ENCODE measurements at places on chromosomes 2 and 18.

GRCh38 chr18:67730886-67731285 lies 214.4 kb upstream of the DSEL start:
- no peak for DNase-seq

- DNase-seq: no peak
Measured at GRCh38 chr2:221527776-221528309, 44.3 kb downstream of the EPHA4 start.

GRCh38 chr2:105432044-105432399 lies 33.2 kb upstream of the FHL2 start:
- no peak for DNase-seq

GRCh38 chr2:48874282-48874681 lies 118.8 kb upstream of the LHCGR start:
- DNase-seq: no peak

- no peak for DNase-seq
Measured at GRCh38 chr18:13303756-13304364, 85.3 kb downstream of the LDLRAD4 start.

- no peak for DNase-seq
Measured at GRCh38 chr18:5300476-5301010, 5.0 kb upstream of the ZBTB14 start.

DNA sequence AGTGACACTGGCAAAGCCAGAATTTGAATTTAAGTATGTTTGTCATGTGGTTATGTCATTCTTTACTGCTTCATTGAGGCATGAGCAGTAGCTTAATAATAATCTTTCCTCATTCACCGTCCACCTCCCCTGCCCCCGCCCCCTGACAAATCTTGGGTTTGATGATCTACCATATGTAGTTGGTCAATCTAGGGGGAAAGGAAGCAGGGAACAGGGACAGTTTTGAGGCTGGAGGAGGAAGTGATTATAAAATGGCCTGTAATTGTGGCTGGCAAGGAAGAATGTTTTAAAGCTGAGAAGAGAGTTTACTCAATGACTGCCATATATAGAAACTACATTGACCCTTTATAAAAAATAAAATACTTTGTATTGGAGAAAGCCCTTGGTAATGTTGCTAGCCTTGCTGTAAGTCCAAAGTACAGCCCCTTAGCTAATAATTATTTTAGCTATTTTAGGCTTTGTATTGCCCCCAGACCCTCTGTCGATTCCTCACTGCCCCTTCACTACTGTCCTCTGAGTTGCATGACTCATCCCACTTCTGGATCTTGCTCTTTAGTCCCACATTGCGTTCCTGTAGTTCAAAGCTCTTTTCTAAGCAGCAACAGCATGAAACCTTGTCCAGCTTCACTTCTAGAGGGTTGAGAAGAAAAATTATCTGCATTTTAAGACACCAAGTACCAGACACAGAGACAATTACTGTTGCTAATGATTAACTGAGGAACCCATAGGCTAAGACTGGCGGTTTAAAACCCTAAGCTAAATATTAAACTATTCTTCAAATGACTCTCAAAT lies 38.4 kb downstream of the PELI1 start:
- DNase-seq: no peak

DNA sequence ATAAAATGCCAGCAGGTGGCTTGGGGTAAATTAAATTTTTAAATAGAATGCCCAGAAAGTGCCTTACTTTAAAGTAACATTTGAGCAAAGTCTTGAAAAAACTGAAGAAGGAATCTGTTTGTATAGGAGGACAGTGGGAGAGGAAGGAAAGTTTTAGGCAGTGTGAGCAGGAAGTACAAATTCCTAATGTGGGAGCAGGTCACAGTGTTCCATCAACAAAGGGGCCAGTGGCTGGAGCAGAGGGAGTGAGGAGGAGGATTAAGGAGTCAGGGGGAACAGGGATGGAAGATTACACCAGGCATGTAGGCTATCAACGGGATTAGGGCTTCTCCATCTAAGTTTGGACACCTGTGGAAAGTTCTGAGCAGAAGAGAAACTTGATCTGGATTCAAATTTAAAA lies 439.2 kb upstream of the REG3G start:
- no peak for DNase-seq

GRCh38 chr18:5643288-5643687 lies 99.5 kb upstream of the EPB41L3 start:
- DNase-seq: no peak

- no peak for DNase-seq
Measured at GRCh38 chr18:8097927-8098326, 511.3 kb upstream of the RAB12 start.

DNA sequence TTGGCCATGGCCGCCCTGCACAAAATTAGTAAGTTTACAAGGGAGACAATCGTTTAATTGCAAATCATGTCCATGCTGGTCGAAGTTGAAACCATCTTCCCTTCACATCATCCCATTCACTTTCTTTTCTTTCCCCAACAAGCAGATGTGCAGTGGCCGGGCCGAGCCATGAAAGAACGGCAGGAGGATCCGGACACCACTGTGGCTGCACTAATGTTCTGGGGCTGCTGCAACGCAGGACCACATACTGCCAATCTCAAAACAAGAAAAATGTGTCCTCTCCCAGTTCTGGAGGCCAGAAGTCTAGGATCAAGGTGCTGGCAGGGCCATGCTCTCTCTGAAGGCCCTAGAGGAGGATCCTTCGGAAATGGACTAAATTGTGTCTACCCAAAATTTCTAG lies 227.4 kb upstream of the MYT1L start:
- no peak for DNase-seq

DNA sequence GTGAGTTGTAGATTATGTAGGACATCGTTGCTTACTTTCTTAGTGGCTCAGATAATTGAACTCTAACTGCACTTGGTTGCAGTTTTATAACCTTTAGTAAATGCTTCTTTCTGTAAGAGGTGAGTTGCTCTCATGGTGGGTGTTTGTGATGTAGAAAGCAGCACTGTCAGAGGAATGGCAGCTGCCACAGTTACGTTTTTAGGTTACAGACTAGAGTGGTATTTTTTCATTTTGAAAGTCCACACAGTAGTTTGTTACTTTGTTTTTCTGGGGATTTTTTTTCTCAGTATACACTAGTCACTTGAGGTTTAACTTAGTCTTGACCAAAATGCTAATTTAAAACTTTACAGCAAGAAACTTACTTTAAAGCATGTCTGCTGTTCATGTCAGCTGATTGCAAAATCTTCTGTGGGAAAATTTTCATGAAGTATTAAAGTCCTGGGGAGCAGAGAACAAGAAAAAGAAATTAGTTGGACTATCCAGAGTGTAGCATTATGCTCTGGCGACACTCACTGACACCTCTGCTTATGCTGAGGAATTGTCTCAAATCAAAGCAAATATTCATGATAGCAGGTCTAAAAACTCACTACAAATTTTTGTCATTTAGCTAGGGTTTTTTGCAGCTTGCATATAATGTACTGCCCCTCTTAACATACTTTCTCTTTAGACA lies 14.8 kb downstream of the AFTPH start:
- no peak for DNase-seq

DNA sequence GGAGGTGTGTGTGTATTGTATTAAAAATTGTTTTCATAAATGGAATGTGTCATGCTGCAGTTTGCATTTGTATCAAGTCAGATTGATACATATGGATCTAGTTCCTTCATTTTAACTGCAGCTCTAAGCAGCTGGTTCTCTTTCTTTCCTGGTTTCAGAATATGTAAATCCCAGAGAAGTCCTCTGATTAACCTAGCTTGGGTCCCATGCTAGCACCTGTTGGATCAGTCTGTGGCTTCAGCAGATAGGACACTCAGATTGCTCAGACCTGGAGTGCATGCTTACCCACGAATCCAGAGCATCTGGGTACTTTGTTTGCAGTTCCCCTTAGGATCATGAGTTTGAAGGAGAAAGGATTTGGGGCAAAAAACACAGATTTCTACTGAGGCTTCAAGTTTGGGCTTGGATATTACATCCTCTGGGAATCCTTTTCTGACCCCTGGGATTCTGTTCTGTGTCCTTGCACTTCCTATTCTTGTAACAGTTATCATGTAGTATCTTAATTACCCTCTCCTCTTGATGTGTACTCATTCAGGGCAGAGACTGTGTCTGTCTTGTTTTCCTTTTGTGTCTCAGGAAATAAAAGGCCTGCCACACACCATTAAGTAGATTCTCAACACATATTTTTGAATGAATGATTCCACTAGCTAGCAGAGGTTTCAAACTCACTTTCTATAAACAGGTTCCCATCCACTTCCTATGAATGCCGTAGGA lies 142.1 kb downstream of the PHLPP1 start:
- no peak for DNase-seq

DNA sequence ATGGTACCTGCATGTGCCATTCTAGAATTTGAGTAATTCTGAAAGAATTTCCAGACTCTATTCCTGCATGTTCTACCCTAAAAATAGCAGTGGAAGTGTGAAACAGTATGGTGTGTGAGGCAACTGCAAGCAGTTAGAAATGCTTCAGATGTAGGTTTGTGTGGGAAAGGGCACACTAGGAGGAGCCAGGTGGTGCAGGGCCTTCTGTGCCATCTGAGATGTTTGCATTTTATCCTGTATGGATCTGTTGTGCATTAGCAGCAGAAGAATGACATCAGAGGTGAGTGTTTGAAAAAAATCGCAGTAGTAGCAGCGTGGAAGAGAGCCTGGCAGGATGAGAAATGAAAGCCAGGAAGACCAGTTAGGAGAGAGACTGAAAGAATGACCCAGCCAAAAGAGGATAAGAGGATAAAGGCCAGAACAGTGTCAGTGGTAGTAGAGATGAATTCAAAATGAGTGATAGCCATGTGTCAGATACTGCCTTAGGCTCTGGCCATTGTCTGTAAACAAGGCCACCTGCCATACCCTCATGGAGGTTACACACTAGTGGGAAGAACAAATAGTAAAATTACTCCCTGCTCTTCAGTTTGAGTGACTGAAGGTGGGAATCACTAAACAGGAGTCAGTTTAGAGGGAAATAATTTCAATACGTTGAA lies 142.2 kb downstream of the PKP4 start:
- no peak for DNase-seq

DNA sequence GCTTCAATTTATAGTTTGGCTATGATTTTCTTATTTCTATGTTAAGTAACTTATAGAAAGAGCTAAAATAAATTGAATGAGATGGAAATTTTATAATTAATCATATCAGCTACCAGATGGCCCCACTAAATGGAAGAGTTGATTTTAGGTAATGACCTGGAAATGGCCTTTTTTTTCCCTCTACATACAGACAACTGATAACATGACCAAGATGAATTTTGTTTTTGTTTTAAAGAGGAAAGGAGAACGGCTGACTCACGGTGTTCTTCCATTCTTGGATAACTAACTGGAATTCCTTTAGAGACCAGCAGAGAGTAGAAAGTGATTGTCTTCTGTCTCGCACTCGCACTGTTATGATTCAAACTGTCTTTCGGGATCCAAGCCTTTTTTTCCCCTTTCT lies 91.0 kb downstream of the TMEM185B start:
- no peak for DNase-seq

DNA sequence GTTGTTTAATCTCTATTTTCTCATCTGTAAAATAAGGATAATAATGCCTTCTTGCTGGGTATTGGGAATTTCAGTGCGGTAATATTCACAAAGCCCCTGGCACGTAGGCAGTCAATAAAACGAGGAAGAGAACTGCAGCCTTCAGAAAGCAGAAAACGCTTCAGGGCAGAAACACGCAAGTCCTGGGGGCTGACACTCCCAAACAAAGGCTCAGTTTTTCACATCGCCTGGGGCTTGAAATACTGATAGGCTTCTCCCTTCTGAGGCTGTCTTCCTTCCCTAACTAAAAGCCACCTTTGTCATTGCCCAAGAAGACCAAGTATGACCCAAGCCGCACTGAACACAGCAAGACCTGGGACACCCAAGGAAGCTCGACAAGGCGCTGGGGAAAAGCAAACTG lies 32.4 kb downstream of the TMEM177 start:
- no peak for DNase-seq

- no peak for DNase-seq
Measured at GRCh38 chr2:119788752-119789151, 29.0 kb downstream of the PTPN4 start.

GRCh38 chr2:119174216-119174992 lies 15.9 kb upstream of the C1QL2 start:
- no peak for DNase-seq

DNA sequence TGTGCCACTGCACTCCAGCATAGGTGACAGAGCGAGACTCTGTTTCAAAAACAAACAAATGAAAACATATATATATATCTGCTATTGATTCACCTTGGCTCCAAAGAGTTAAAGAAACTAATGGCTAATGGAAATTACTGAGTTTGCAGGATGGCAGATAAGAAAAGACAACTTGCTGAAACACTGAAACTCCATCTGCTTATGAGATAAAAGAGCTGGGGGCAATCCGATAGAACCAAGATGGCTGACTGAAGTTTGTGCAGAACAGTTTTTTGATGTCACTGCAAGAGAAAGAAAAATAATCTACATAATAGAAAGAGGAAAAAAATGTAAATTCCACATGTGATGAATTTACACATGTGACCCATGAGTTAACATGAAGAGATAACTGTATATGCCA lies 88.2 kb downstream of the LRATD1 start:
- no peak for DNase-seq

- DNase-seq: no peak
Measured at GRCh38 chr2:69143748-69144360, 130.9 kb downstream of the ANTXR1 start.

- DNase-seq: no peak
Measured at GRCh38 chr18:38606841-38607240, 1041.2 kb upstream of the CELF4 start.

- DNase-seq: no peak
Measured at GRCh38 chr2:172342078-172342477, 85.3 kb upstream of the ITGA6 start.

- peak; percentile 63 for DNase-seq
Measured at GRCh38 chr2:101380376-101380775, 6.9 kb downstream of the CREG2 start.

GRCh38 chr2:213229814-213230213 lies 54.5 kb upstream of the SPAG16 start:
- DNase-seq: no peak

- no peak for DNase-seq
Measured at GRCh38 chr2:74439803-74440377, 1.8 kb downstream of the RTKN start.

DNA sequence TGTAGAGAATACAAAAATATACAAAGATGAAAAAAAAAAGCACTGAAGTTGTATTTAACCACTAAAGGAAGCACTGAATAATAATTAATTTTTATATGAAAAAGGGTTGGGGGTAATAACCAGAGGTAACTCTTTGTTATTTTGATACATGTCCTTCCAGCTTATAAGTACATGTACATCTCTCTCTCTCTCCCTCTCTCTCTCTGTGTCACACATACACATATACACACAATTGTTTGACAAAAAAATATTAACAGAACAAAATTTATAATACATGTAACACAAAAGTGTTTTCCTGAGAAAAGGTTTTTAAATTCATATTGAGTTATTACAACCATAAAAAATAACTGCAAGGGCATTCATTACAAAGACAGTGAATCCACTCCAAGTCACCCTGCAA lies 4.6 kb downstream of the WIPF1 start:
- no peak for DNase-seq
